D341Med (cell line): ENCODE measurements at places on chromosomes 2 and 18.

DNA sequence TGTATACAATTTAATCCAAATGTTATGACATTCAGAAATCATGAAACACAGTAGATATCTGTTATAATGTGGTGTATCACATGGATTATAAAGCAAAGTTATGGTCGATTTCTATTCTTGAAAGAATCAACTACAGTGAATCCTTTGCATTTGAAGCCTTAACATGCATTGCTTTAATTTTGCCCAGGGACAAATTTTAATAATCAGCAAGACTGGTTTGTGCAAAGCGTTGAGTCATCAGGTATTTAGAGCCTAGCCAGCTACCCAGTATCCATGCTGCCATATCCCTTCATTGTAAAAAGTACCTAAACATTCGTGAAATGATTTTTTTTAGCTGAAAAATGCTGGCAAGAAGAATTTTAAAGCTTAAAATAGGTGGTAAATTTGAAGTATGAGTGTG is 8.9 kb upstream of the SPDYA start:
- DNase-seq = no peak

- DNase-seq = no peak
Measured at GRCh38 chr18:30469091-30469490, 573.5 kb downstream of the DSC3 start.

- no peak for DNase-seq
Measured at GRCh38 chr2:238987352-238987981, 139.6 kb downstream of the TWIST2 start.

- no peak for DNase-seq
Measured at GRCh38 chr18:43192408-43192807, 76.9 kb upstream of the RIT2 start.

DNA sequence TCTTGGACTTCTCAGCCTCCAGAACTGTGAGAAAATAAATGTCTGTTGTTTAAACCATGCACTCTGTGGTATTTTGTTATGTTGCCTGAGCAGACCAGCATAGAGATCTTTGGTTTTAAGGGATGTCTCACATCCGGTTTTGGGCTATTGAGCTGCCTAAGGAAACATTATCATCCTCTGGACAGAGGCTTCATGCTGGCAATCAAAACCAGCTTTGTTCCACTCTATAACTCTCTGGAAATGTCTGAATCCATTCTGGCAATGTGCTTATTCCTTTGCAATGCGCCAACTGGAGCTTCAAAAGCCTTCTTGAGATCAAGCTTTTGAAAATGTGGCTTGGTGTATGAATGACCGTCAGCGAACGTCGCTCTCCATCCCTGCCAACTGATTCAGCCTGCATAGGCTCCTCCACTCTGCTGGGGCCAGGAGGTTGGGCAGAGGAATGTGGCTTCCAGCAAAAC is 183.6 kb upstream of the MGAT5 start:
- DNase-seq = no peak

DNA sequence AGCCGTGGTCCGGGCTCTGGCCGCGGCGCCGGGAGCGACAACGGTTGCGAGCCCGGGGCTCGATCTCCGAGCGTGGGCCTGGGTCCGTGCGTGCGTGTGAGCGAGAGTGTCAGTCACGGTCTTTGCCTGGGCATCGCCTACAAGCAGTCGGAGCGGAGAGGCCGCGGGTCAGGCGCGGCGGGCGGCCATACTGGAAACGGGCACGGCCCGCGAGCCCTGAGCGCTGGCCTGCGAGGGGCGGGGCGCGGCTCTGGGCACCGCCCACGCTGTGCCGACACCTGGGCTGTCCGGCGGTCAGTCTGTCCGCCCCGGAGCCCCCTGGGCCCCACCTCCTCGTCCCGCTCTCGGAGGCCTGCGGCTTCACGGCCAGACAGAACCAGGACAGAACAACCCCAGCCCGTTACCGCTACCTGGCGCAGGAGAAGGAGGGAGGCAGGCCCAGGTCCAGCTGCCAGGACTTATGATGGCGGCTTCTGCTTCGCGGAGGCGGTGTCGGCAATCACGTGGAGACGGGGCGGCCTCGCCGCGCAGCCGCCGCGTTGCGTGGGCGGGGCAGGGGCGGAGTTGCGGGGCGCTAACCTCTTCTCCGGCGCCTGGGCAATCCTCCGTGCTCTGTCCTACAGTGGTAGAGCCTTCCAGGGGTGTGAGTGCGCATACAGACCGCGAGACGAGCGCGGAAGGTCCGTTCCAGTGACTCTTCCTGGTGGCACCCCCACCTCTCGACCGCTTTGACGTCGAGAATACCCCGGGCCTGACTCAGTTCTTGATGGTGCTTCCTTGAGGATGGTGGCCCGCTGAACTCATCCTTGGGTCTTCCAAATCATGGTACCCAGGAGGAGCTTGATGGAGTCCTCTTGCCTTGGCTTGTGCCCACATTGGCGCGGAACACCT is at the start of gene TMEM131:
TSS of gene TMEM131 (minus strand) at position 215 of the 891 bp plus-strand sequence. CDS start 286 bp downstream, outside the sequence.
- DNase-seq = peak; percentile 96

GRCh38 chr2:8956774-8957173 is 46.7 kb downstream of the MBOAT2 start:
- DNase-seq = no peak

DNA sequence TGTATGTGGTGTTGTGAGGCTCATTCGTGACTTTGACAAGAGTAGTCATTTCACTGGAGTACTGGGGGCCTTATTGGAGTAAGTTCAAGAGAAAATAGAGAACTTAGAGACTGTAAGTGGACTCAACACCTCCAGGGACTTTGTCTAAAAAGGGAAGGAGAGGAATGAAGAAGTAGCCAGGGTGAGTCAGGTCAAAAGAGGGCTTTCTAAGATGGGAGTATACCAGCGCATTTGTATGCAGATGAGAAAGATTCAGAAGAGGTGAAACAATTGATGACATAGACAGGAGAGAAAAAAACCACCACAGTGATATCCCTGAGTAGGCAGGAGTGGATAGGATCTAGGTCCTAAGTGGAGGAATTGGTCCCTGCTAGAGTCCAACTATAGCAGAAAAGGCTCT is 246.8 kb downstream of the IKZF2 start:
- no peak for DNase-seq

GRCh38 chr18:79924814-79925731 is 26.4 kb downstream of the SLC66A2 start:
- no peak for DNase-seq

DNA sequence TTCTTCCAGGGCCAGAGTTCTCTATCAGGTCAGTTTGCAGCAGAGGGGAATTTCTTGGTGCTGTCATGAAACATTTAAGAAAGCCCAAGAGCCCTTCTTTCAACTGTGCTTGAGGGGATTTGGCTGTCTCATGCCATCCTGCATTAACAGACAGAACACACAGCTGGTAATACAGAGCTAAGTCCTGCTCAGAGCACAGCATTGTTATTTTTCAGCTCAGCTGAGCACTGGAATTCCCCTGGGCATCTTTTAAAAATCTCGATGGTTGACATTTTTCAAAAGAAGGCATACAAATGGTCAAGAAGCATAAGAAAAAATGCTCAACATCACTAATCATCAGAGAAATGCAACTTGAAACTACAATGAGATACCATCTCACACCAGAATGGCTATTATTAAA is 14.9 kb upstream of the IL1R2 start:
- no peak for DNase-seq

DNA sequence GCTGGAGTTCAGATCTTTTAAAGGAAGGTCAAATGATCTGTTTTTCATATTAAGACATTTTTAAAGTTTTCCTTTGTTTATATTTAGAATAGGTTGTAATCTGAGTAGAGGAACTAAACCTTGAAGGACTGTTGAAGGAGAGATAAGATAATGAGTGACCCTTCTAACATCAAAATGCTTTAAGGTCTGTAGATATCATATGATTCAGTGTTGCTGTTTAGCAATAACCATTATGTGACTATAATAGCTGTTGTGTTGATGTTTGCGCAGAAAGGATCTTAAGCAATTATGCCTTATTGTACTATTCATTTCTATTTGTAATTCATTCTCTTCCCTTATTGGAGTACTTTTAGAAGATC is 60.0 kb downstream of the SLC16A14 start:
- DNase-seq = no peak

GRCh38 chr18:26022585-26022984 is 67.8 kb downstream of the SS18 start:
- DNase-seq = no peak

GRCh38 chr2:196670342-196670741 is 30.8 kb downstream of the CCDC150 start:
- DNase-seq = no peak

GRCh38 chr2:1835581-1836201 is 91.4 kb upstream of the PXDN start:
- DNase-seq = no peak

- DNase-seq = no peak
Measured at GRCh38 chr2:47636596-47637264, 146.2 kb upstream of the MSH6 start.

- no peak for DNase-seq
Measured at GRCh38 chr2:11379558-11379957, 35.1 kb upstream of the ROCK2 start.

DNA sequence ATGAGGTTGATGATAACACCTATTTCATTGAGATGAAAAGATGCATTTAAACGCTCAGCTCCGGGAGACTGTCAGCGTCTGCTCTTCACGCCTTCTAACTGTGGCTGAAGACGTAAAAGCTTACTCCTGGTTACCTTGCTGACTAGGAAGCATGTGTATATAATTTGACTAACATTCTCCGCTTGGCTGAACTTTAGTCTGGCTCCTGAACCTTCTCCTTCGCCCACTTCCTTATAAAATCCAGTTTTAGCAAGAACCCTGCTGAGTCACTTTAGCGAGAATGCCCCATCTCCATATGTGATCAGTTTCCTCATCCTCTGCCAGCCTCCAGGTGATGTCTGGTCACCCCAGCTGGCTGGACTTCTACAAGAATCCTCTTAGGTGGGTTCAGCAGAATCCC is 12.7 kb upstream of the CREG2 start:
- DNase-seq = no peak

DNA sequence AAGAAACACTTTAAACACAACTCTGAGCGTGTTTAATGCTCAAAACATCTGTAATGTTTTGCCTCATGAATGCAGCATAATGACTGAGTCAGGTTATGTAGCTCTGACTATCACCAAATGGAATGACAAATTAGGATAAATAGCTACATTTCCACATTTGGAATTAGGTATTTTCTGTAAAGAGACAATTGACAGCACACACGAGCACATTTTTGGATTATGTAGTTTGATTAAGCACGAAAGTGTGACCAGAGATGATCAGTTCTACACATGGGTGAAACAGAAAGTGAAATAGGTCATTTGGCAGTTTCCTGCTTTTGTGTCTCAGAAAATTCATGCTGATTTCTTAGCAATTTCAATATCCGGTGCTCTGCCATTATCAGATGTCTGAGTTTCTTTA is 29.0 kb downstream of the LPIN1 start:
- DNase-seq = no peak

GRCh38 chr18:74902147-74902455 is 304.4 kb downstream of the ZNF407 start:
- DNase-seq = no peak

- DNase-seq = no peak
Measured at GRCh38 chr2:172869861-172870260, 134.2 kb downstream of the RAPGEF4 start.

DNA sequence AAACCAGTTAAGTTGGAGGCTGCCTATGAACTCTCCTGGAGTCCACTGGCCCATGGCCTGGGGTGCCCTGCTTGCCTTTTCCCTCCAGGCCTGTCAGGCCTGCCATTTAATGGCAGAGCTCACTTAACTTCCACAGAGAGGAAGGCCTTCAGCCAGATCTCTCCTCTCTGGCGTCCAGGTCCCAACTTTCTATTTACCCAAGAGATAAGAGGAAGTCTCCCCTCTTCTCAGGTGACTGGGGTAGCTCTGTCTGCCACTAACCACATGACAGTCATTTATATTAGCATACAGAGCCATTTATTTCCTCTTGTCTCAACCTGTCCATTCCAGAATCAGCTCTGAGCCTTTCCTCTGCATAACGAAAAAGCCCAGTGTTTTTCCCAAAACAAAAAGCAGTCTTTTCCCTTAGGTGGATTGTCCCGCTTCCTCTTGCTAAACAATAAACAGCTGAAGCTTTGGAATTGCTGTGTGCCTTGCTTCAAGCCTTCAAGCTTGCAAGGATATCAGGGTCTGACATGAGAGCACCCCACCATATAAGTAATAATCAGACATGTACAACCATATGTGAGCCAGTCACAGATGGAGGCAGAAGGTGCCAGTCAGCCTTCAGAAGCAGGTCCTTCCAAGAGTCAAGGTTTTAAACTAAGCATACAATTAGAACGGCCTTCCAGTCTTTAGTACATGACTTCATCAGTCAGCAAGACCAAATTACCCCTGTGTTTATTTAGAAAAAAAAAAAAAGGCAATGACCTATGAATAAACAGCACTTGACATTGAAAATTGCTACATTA is 71.2 kb upstream of the STPG4 start:
- no peak for DNase-seq

- no peak for DNase-seq
Measured at GRCh38 chr2:39356922-39357639, 80.0 kb downstream of the MAP4K3 start.

- DNase-seq = no peak
Measured at GRCh38 chr2:168568476-168569267, 112.6 kb downstream of the CERS6 start.
